ENCODE measurements at places on chromosomes 3 and 15. TPM values are rescaled to one million over a fixed set of nuclear protein-coding genes. Genes with fewer than 3 reads are reported as not detected.

The WDR93 gene
- 0.18 TPM for polyA plus RNA-seq

The CATSPER2 gene
- 1.0 TPM for polyA plus RNA-seq

The SEMA6D gene
- polyA plus RNA-seq, result 1.7 TPM

The HTR3D gene
- polyA plus RNA-seq, result not detected

The SLC15A2 gene
- 0.15 TPM for polyA plus RNA-seq

The ISLR gene
- polyA plus RNA-seq, result 65.8 TPM

Measured in adipose tissue (tissue), 3 donors.